Panc1 (cell line): ENCODE measurements at places on chromosomes 3 and 15.

GRCh38 chr15:84725001-84725491, 9.1 kb upstream of the SEC11A start:
- no peak for DNase-seq

DNA sequence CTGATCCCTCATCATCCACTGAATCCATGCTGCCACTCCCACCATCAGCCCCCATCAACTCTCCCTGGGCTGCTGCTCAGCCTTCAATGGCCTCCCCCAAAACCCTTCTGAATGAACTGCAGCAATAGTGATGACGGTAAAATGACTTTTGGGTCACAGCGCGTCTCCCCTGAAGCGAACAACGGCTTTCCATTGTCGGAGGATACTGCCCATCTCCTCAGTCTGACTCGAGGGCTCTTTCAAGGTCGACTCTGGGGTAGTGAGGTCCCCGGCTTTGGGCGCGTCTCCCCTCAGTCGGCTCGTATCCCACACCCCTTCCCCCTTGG, 57.2 kb upstream of the ZBTB38 start:
- no peak for DNase-seq

GRCh38 chr3:192747746-192748145, 20.4 kb upstream of the FGF12 start:
- no peak for DNase-seq

- no peak for DNase-seq
Measured at GRCh38 chr3:65153850-65154512, 466.2 kb upstream of the ADAMTS9 start.

GRCh38 chr15:25863111-25863967, at the start of gene ATP10A:
Gene ATP10A, minus strand, starts transcription at chr15:25863327. Its CDS starts 231 bp downstream, at chr15:25863096.
- DNase-seq: no peak

GRCh38 chr3:39445927-39446326, 21.6 kb upstream of the MOBP start:
- no peak for DNase-seq

- DNase-seq: no peak
Measured at GRCh38 chr3:61650276-61650675, 88.9 kb downstream of the PTPRG start.

DNA sequence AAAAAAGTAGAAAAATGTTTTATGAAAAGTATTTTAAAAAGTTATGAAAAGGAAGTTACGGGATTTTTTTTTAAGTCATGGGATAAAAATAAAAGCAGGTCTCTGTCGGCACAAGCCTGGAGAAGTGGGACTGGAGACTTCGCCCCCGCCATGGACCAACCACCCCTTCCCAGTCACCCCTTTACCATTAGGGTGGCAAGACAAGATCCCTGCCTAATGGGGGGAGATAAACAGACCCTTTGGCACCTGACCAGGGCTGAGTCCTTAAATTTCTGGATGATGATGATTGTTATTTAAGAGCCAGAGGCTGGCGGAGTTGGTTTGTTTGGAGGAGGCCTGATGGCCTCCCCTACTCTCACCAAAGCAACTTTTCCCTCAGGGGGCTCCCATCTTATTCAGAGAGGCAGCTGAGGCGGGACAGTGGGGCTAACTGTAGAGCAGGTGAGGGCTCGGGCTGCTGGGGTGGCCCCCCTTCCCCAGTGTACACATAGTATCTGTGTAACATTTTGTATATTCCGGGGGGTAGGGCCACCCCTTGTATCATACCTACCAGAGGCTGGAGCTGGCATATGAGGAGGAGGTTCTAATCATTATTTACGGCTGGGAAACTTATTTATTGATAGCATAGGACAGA, 74.0 kb downstream of the ADAMTS7 start:
- no peak for DNase-seq

DNA sequence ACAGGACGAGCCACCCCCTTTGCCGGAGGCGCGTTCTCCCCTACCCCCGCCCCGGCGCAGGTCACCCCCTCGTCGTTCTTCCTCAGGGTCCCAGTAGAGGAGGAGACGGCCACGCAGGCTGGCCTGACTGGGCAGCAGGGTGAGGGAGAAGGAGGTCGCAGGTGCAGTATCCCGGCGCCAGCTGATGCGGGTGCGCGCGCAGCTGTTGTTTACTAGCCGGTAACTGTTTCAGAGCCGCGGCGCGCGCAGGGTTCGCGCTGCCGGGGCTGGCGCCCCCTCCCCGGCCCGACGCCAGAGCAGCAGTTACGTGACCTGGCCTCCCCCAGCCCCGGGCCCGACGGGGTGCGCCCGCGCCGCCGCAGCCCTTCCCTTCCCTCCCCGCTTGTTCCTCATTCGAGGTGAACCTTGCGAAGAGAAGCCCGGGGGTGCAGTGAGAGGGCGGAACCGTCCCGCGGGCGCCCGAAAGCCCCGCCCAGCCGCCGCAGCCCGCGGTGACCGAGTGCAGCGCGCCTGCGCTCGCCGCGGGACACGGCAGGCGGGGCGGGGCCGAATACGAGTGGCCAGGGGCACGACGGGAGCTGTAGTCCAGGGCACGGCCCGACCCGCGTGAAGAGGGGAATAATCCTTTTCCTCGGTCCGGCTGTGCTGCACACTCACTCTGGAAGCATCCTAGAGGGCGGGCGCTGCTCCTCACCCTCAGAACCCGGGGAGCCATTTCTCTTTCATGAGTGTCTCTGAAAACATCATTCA, at the start of gene SLC12A6:
TSS of gene SLC12A6 (minus strand) at position 225 of the 750 bp plus-strand sequence. CDS start 1,101 bp downstream, outside the sequence.
- peak; percentile 81 for DNase-seq

- no peak for DNase-seq
Measured at GRCh38 chr15:64162478-64162868, 349 bp downstream of the PPIB start.

DNA sequence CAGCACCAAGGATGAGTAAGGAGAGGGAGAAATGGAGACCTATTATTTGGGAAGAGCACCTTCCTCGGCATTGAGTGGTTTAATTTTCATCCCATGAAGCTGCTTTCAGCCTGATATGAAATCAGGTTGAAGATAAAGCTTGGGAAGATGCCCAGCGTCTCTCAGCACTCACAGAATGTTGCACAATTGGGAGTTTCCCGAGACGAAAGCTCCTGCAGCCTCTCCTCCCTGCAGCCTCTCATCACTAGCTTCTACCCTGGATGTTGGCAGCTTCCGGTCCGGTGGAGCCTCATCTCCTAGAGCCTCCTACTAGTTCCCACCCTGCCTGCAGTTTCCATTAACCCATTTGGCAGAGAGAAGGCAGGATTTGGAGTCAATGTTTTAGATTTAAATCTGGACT, 40.3 kb downstream of the EDEM1 start:
- DNase-seq: no peak

GRCh38 chr15:76324066-76324465, 12.5 kb upstream of the ISL2 start:
- no peak for DNase-seq

GRCh38 chr3:13011573-13012220, 61.5 kb downstream of the IQSEC1 start:
- DNase-seq: no peak

- no peak for DNase-seq
Measured at GRCh38 chr3:189779166-189779565, 148.0 kb downstream of the TP63 start.

DNA sequence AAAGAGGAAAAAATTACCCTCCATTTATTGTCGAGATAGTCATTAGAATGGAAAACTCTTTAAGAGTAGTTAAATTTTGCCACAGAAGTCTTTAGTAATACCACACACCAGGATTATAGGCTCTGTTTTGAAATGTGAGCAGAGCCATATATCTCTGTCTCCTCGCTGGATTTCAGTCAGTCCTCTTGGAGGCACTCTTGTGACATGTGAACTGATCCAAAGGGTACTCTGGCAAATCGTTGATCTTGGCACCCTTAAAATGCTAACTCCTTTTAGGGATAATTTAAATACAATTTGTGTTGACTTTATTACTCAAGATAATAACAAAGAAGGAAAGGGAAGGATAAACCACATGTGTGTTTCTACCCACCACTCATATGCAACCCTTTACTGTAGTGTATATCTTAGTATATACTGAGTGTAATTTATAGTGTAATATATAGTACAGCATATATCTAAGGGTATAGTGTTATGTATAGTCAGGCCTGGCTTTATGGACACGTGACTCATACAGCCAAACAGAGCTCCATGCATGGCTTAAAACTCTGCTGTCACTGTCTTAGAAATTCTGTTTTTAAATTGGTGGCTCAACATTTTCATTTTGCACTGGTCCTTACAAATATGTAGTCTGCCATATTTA, 12.3 kb upstream of the KPNA4 start:
- DNase-seq: no peak

GRCh38 chr15:39919748-39920509, at the start of gene GPR176:
Gene GPR176, minus strand, starts transcription at chr15:39920266. Its CDS starts 240 bp downstream, at chr15:39920026.
- DNase-seq: no peak

DNA sequence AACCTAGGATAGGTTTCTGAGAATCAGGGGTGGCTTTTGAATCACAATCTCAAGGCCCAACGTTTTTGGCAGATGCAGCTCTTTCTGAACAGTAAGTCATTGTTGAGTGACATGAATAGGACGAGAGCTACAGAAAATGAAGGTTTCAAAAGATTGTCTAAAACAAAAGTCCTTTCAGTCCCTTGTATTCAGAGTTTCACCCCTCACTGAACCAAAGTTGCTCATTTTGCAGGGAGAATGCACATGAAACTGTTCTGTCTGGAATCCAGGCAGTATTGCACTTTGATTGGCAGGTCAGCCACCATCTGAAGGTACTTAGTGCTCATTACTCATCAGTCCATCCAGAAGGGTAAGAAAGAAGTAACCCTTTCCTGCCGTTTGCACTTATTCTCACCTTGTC, 24.1 kb upstream of the RASGRP1 start:
- DNase-seq: no peak

GRCh38 chr15:74978503-74978902, 16.9 kb upstream of the SCAMP5 start:
- no peak for DNase-seq

- no peak for DNase-seq
Measured at GRCh38 chr3:129927072-129927471, 33.6 kb upstream of the TMCC1 start.

- no peak for DNase-seq
Measured at GRCh38 chr3:140499114-140499757, 178.6 kb upstream of the TRIM42 start.
